ENCODE measurements at places on chromosomes 6 and 20.

- DNase-seq = no peak
Measured at GRCh38 chr6:98984121-98984520, 36.4 kb upstream of the FBXL4 start.

GRCh38 chr6:18978337-18979128 is 591.4 kb downstream of the RNF144B start:
- DNase-seq = no peak

GRCh38 chr20:2739042-2739398 is 46.4 kb downstream of the EBF4 start:
- no peak for DNase-seq

DNA sequence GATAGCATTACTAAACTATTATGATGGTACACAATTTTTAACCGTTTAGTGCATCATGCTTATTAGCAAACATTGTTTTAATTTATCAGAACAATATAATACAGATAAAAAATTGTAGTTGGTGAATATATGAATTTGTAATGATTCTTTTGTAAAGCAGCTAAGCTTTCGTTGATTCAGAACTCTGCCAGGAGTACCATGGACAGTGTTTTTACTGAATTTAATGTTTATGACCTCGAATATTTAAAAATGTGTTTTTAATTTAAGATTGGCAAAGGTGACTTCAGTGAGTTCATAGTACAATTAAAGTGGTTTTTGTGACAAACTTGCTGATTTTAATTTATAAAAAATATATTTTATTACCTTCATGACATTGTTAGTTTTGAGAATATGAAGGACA is 10.0 kb downstream of the AFDN start:
- no peak for DNase-seq

GRCh38 chr6:98039904-98040607 is 757.0 kb upstream of the MMS22L start:
- peak; percentile 32 for DNase-seq

DNA sequence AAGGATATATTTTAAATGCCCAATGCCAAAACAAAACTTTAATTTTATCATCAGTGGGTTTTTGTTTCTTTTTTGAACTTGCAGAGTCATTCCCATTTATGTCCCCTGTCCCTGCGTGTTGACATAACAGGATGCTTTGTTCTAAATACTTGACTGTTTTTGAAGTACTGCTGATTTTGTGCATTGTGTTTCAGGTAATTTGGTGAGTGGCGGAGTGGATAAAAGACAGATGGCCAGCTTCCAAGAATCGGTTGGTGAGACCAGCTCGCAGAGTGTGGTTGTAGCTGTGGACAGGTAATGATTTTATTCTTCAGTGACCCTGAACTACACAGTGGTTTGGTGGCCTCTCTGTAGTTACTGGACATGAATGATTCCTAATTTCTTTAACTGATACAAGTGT is 50.5 kb upstream of the CSE1L start:
- DNase-seq = no peak

DNA sequence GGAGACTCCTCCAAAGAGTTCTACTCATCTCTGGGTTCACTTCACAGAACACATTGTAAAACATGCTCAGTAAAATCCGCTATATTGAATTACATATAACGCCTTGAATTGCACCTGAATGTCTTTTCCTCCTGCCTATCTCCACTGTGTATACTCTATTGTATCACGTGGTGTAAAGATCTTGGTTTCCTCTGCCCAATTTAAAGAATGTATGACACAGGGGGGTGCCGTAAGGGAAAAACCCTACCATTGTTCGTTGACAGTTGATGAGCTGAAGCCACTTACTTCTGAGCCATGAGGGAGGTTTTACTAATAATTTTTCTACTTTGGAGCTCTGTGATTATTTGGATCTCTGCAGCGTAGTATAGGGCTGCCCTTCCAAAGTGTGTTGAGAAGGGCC is 6.0 kb downstream of the ASF1A start:
- DNase-seq = no peak

DNA sequence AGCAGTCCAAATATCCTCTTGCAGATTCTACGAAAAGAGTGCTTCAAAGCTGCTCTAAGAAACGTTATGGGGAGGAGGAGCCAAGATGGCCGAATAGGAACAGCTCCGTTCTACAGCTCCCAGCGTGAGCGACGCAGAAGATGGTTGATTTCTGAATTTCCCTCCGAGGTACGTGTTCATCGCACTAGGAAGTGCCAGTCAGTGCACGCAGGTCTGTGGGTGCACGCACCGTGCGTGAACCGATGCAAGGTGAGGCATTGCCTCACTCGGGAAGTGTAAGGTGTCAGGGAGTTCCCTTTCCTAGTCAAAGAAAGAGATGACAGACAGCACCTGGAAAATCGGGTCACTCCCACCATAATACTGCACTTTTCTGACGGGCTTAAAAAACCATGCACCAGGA is 272.1 kb upstream of the DEFB115 start:
- no peak for DNase-seq

DNA sequence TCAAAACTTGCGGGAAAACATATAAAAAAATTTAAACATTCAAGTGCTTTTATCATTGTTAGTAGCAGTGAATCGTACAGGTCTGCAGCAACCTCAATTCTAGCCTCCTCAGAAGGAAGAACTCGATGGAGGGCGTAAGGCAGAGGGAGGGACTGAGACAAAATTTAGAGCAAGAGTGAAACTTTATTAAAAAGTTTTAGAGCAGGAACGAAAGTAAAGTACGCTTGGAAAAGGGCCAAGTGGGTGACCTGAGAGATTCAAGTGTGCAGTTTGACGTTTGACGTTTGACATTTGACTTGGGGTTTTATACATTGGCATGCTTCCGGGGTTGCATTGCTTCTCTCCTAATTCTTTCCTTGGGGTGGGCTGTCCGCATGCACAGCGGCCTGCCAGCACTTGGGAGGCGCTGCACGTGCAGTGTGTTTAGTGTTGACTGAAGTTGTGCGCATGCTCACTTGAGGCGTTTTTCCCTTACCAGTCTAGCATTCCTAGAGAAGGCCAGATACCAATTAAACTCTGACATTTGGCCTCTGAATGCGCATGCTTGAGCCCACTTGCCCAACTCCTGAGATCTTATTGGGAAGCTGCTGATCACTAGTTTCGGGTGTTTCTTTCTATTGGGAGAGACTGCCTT is 82.6 kb downstream of the TBX18 start:
- DNase-seq = no peak

GRCh38 chr6:139547122-139547776 is 172.8 kb upstream of the CITED2 start:
- DNase-seq = peak; percentile 40

GRCh38 chr6:5282191-5282623 is 20.9 kb downstream of the FARS2 start:
- DNase-seq = no peak

DNA sequence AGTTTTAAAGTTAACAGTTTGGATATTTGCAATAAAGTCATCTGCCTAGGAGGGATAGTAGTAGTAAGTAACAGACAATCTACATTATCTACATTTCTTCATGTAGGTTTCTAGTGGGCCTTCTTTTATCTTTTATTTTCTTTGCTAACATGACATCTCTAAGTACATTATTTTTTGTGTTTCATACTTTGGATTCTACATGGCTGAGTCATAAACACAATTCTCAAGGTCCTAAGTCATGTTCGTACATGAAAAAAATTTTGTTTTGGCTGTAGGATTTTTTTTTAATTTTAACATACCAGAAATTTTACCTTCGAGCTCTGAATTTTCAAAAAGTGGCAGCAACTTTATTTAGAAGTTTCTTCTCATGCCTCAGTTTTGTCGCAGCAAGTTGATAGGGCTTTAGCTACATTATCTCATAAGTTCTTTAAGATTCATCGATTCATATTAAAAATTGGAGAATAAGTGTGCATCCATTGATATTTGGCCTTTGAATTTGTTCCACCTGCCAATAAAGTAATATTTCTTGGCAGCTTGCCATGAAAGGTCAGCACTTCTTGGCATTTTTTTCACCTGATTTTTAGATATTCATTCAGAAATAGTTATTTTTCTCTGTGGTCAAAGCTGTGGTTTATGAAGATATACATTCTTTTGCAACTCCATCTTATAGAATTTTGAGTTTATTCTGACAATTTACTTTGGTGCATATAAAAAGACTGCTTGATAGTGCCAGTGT is 146.2 kb downstream of the GRIK2 start:
- peak; percentile 24 for DNase-seq

GRCh38 chr6:49027644-49028043 is 435.4 kb downstream of the MMUT start:
- no peak for DNase-seq

DNA sequence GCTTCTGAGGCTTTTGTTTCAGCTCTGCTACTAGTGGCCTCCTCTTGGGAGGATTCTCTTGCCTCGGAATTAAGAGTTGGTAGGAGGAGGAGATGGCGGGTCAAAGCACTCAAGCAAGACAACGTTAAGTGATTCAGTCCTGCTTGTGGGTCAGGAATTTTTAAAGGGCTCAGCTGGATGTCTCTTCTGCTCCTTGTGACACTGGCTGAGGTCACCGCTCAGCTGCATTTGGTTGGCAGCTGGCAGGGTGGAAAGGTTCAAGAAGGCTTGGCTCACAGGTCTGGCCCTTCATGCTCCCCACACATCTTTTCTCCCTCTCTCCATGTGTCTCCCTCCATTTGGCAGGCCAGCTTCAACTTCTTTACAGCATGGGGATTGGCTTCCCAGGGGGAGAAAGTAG is 641.4 kb downstream of the KIF16B start:
- DNase-seq = no peak

DNA sequence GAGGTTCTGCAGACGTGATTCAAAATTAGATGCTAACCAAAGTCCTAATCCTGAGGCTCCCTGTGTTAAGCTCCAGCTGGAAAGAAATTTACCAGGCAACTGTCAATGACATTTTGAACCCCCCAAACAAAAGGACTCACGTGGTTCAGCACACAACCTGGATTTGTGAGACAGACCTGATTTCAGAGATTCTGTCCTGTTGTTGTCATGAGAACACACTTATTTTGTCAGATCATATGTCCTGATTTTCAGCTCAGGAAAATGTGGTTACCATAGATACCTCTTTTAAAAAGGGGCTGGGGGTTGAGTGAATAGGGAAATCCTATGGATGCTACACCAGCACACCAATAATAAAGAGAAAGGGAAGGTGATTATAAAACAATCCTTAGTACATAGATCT is 61.6 kb downstream of the MTFR2 start:
- no peak for DNase-seq

DNA sequence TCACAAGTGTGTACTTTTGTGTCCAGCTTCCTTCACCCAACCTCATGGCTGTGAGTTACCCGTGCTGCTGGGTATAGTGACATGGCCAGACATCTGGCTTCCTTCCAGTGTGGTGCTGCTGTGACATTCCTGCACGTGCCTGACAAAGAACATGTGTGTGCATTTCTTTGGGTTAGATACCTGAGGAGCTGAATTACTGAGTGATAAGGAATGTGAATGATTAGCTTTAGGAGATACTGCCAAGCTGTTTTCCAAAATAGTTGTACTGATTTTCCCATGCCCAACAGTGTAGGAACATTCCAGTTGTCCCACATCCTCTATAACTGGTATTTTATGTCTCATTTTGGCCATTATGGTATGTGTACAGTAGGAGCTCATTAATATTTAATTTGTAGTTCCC is 132.5 kb downstream of the PREX1 start:
- DNase-seq = no peak

- peak; percentile 51 for DNase-seq
Measured at GRCh38 chr20:953742-954141, 37.6 kb upstream of the ANGPT4 start.

DNA sequence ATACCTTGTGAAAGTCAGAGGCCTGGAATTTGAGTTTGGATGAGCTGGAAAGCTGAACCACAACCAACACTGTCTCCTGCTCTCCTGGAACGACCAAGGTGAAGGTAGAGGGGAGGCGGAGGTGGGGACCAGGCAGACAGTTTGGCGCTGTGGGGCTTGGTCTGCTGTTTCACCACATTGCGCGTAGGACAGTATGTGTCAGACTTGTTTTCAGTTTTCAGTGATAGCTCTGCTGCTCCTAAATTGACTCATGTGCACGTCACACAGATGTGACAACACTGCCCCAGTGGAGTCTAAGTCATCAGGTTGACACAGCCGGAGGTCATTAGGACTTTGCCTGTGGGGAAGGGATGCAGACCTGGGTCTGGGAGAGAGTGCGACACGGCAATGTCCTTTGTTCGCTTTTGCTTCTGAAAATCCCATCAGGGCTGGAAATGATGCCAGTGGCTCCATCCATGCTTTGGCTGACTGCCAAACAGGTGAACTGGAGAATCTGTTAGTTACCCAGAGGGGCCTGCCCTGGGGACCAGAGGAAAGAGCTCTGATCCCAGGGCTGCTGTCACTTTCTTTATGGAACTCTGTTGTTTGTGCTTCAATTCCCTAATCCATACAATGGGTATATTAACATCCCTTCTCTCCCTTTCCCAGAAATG is 255.5 kb downstream of the CDC5L start:
- DNase-seq = no peak

DNA sequence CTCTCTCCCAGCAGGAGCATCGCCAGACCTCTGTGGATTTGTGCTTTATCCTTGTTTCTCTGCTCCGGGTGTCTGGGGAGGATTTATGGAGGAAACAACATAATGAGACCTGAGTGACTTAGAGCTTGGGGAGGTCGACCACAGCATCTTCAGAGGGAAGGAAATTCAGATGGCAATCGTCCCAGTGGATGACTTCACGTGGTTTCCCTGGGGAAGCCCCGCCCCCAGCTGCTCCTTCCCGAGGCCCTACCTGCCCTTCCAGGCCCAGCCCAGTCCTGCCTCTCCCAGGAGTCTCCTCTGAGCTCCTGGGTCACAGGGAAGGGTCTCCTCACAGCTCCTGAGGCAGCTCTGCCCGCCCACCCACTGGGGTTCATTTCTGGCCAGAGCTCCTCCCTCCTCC is 430.3 kb upstream of the SULF2 start:
- no peak for DNase-seq

DNA sequence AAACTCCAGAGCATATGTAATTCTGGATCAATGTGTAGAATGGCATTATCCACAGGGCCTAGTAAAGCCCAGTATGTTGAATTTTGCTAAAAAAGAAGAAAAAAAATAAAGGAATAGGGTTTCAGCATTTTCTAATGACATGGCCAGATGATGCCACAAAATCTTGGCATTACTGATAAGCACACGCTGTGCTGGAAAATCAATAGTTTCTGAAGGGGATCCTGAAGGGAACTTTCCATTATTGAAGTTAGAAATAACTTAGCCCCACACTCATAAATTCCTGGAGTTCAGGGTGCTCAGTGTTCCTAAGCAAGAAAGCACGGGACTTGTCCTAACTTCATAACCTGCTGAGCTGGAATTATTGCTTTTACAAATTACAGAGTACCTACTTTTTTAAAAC is 10.8 kb downstream of the TENT5A start:
- no peak for DNase-seq

Measured in GM03348 (cell line).